ENCODE measurements at places on chromosomes 6 and 20.

GRCh38 chr20:53559816-53560215 lies 33.8 kb downstream of the ZNF217 start:
- no peak for DNase-seq

DNA sequence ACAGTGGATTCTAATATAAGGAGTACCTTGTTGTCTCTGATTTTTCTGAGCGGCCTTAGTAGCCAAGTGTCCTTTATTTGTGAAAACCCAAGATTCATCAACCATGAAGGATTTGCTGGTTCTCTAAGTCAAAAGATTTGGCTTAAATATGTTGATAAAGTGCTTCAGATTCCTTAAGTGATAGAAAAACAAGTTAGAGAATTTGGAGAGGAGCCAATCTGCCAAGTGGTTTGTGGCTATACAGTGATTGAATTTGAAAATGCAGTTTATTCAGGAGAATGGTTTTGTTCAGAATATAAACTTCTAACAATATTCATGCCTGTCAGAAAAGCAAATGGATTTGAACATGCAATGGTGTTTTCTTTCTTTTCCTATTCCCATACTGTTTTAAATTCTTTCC lies 54.8 kb downstream of the CAP2 start:
- DNase-seq: no peak

- DNase-seq: no peak
These were observed 95.8 kb upstream of the TAB2 start for GRCh38 chr6:149221774-149222070.

GRCh38 chr20:36109251-36109947 lies 45.1 kb upstream of the EPB41L1 start:
- DNase-seq: no peak

DNA sequence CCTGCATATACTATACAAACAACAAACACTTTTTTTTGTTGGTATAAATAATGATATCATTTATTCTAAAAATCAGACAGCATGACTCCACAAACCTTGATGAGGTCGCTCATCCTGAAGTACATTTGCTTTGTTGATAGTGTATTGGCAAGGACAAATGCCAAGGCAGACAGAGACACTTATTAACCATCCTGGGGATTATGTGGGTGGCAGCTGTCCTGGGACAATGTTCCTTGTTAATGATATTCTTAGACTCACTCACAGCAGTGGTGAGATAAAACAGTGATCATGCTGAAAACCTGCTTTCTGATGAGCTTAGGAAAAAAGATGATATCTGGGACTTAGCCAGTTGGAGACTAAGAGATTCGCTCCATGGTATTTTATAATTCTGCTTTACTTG lies 85.4 kb upstream of the OGFRL1 start:
- DNase-seq: no peak

DNA sequence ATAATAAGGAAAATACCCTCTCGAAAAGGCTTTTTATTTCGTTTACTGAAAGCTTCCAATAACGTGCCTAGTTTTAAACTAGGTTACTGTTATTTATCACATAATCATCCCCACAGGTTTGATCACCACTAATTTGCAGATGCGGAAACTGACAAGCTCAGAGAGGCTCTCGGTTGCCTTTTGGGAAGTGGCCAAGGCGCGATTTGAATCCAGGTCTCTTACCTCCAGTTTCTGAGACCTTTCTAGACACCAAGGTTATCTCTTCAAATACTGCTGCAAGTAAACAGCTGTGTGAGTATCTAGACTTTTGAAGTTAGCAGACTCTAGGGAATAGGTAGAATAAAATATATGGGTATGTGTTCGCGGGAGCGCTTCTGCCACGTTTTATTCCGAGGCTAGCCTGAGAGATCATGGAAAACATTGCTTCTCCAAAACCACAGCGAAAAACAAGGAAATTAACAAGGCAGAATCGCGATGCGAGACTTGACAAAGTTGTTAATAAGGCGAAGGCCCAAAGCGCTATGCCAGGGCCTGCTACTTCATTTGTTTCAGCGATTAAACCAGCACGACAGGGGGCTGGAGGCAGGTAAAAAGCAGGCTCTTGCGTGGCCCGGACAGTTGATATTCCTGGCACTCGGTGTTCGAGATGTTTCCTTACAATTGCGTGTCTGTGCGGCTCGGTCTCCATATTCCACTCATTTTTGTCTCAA lies 1.8 kb upstream of the JARID2 start:
- DNase-seq: no peak

GRCh38 chr6:113594726-113595125 lies 262.4 kb upstream of the MARCKS start:
- DNase-seq: no peak
